ENCODE measurements at places on chromosomes 5 and 9.
A peak's percentile ranks its signal among the peaks of the same experiment; 100 is the strongest.

GRCh38 chr5:22242532-22242931, 610.6 kb downstream of the CDH12 start:
- no peak for DNase-seq

DNA sequence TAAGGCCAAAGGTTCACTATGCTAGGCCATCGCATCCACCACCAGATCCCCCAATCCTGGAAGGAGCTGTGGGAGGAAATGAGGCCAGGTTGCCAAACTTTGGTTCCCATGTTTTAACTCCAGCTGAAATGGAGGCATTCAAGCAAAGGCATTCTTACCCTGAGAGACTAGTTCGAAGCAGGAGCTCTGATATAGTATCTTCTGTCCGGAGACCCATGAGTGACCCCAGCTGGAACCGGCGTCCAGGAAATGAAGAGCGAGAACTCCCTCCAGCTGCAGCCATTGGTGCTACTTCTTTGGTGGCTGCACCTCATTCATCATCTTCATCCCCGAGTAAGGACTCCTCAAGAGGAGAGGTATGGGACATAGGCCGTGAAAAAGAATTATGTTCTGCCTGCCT, 75.6 kb downstream of the GAPVD1 start:
- no peak for DNase-seq

DNA sequence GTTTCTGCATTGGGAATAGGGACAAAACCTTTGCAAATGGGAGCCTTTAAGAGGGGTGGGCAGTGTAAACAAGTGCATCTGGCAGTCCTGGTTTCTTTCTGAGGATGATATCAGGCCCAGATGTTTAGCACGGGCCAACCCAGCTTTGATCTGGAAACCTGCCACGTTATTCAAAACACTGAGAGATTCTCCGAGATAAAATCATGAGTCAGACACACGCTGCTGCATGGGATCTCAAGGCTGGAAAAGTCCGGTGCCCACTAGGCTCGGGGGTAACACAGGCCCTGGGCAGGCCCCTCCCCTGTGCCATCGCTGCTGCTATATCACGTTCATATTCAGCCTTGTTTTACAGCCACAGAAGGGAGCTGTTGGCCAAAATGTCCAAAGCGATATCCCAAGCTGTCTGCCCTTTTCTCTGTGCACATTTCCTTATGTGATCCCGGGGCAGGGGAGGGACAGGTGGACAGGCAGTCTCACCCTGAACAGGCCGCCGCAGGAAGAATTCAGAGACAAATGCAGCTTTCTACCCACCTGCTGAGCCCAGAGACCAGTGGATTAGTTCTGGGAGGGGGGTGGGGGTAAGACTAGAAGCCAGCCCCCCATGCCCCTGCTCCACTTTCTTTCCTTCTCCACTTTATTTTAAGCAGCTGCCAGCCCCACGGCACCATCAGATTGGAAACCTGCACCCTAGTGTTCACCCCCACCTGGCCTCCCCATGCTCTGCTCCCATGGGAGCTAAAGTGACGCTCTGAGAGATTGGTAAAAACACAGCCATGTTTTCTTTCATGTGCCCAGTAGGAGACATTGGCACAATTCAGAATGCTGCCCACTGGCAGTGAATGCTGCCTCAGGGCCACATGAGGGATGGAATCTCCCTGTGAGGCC, 63.1 kb downstream of the TMOD1 start:
- peak; percentile 83 for DNase-seq

DNA sequence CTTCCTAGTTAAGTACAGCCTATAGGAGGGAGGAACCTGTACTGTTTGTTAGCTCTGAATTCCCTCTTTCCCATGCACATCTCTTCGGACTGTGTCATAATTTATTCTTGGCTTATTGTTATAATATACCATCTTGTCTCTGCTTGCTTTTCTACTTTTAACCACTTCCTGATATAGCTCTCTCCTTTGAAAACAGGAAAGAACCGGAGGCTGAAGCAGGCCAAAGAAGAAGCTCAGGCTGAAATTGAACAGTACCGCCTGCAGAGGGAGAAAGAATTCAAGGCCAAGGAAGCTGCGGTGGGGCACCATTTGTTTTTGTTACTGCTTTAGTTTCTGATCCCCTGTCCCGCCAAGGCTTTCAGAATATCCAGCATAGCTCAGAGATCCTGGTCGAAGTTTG, 4.8 kb downstream of the ATP6V1G1 start:
- DNase-seq: no peak

GRCh38 chr5:171969288-171969880, 37.1 kb downstream of the FBXW11 start:
- no peak for DNase-seq

- no peak for DNase-seq
These were observed 231.7 kb downstream of the FBXL7 start for GRCh38 chr5:15731699-15732098.

GRCh38 chr9:19642256-19642655, 146.6 kb downstream of the SLC24A2 start:
- no peak for DNase-seq

DNA sequence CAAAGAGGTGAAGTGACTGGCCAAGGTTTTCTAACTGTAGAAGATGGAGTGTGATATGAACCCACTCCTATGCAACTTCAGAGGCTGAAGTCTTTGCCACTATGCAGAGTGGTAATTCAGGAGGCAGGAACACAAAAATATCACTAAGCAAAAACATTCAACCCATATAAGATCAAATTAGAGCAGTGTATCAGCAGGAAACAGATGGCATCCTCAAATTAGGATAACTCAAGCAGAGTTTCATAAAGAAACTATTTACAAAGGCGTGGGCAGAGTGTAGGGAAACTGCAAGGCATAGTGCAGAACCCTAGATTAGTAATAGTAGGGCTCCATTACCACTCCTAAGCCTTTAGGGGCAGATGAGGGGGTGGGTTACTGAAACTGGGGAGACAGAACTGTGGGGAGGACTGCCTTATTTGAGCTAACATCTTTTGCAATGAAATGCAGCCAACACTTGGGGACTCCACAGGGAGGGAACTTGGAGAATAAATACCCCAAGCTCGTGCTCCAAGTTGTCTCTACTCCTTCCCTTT, 72.2 kb downstream of the PTTG1 start:
- DNase-seq: no peak
